Stimulated activated CD4-positive, alpha-beta T cell treated with anti-CD3 and anti-CD28 coated beads, Interleukin-2, amount 100 ng/mL, for 48 hours (primary cell): ENCODE measurements at places on chromosomes 4 and X.

- DNase-seq = no peak
Observed at GRCh38 chrX:53738370-53738906, 51.9 kb upstream of the HUWE1 start.

- DNase-seq = no peak
Observed at GRCh38 chrX:68685685-68686084, 38.2 kb downstream of the STARD8 start.

GRCh38 chrX:148363471-148364235 lies 136.8 kb upstream of the AFF2 start:
- no peak for DNase-seq

- DNase-seq = no peak
Observed at GRCh38 chr4:42513748-42514492, 116.6 kb downstream of the SHISA3 start.

GRCh38 chr4:186485561-186486062 lies 69.8 kb downstream of the MTNR1A start:
- no peak for DNase-seq
